Stimulated activated CD4-positive, alpha-beta T cell treated with anti-CD3 and anti-CD28 coated beads, Interleukin-4, amount 100 ng/mL, for 24 hours (primary cell): ENCODE measurements at places on chromosomes 3 and 15.

DNA sequence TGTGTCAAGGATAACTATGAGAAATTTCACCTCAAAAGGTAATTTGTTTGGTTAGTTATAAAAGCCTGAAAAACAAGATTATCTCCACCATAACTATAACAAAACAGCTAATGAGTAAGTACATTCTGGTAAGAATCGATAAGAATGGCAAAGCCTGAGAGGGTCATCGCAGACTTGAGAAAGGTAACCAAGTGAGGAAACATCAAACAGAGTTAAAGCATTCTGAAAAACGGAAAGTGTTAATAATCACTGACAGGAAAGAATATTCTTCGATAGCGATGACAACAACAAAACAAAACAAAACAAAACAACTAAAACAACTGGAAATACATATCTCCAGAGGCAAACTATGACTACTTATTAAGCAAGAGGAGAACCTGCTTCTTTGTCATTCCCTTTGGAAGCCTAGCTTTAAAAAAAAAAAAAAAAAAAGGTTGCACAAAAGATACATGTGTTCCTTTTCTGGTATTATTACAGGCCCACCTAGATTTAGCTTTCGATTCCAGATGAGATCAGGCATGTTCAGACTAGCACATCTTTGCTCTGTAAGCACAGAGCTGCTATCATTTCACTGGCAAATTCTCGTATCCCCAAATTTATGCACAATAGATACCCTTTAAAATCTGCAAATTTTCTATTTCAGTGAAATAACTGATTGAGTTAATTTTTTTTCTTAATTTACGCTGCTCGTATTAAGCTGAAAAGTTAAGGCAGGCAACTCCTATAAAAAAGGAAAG is 155.6 kb downstream of the TIGIT start:
- DNase-seq = no peak

- DNase-seq = no peak
Measured at GRCh38 chr3:52856666-52857065, 21.8 kb upstream of the MUSTN1 start.

DNA sequence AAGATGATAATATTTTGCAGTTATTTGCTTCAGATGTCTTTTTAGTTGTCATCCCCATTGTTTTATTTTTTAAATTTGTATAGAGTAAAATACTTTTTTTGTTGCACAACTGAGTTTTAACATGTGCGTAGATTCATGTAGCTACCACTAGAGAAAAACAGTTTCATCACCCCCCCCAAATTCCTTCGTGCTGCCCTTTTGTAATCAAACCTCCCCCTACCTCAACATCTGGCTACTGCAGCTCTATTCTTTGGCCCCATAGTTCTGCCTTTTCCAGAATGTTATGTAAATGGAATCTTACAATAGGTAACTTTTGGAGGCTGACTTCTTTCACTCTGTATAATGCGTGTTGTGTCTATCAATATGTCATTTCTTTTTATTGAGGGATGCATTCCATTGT is 232.0 kb upstream of the RASGRP1 start:
- no peak for DNase-seq

DNA sequence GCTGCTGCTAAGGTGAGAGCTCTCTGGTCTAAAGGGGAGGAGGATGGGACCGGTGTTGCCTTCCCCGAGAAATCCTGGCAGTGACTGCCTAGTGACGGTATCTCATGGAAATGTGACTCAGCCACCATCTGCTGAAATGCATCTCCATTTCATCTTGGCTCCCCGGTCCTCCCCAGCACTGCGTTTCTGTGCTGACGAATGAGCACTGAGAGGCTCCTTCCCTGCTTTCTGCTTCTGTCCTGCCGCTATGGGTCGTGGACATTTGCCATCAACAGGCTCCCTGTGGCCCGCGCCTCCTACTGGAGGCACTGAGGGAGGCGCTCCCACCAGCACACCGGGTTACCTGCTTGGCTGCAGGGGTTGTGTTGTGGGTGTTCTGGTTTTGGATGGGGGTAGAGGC is 13.5 kb upstream of the SEC13 start:
- no peak for DNase-seq

GRCh38 chr3:126124896-126125295 is 41.0 kb upstream of the SLC41A3 start:
- DNase-seq = no peak

- DNase-seq = no peak
Measured at GRCh38 chr3:164640591-164640990, 437.7 kb downstream of the SI start.

GRCh38 chr15:100332231-100332630 is 9.5 kb downstream of the ADAMTS17 start:
- no peak for DNase-seq

DNA sequence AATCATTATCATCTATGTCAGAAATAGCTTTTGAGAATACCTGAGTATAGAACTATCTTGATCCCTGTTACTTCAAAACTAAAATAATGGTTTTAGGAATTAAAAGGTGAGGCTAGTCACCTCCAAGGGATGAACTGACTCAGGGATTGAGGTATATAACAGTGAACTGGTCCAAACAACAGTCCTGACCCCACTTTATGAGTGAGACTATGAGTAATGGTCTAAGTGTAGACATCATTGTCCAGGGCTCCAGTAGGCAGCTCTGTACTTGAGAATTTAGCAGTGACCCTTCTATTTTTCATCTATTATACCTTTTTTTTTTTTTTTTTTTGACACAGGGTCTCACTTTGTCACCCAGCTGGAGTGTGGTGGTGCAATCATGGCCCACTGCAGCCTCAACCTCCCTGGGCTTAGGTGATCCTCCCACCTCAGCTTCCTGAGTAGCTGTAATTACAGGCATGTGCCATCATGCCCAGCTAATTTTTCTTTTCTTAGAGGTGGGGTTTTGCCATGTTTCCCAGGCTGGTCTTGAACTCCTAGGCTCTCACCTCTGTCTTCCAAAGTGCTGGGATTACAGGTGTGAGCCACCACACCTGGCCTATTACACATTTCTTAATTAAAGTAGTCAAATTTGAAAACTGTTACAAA is 36.3 kb downstream of the MLH1 start:
- DNase-seq = no peak

- DNase-seq = no peak
Measured at GRCh38 chr15:66138096-66138783, 115.3 kb downstream of the MEGF11 start.

DNA sequence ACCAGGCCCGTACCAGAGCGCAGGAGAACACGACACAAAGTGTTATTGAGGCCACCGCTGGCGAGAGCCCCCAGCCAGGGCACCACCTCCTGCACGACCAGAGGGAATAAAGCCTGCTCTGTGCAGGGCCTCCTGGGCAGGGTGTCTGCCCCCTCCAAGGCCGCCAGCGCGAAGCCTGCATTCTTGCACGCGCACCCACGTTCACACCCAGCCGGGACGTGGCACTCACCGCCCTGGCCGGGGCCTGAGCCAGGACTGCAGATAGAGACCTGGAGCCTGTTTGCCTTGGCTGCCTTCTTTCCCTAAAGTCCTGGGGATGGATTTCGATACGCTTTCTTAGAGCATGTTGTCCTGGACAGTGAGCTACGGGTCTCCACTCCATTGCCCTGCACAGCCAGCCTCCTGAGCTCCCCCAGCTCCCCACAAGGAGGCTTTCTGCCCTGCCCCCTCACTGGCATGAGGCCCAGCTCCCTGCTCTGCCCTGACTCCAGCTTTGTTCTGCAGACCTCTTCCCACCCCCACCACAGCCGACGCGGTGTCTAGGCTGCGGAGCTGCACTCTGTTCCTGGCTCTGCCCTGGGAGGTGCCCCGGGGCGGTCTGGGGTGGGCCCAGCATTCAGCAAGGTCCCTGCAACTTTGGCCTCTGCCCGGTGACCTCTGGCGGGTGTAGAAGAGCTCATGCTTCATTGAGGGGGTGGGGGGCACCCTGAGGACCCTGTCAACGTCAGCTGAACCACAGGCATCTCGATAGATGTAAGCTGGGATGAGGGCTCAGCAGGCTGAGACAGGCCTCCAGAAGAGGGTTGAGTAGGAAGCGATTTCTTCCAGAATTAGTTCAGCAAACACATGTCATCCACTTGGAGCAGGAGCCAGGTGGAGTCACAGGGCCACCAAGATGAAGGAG is 145.0 kb downstream of the LRRK1 start:
- DNase-seq = no peak

DNA sequence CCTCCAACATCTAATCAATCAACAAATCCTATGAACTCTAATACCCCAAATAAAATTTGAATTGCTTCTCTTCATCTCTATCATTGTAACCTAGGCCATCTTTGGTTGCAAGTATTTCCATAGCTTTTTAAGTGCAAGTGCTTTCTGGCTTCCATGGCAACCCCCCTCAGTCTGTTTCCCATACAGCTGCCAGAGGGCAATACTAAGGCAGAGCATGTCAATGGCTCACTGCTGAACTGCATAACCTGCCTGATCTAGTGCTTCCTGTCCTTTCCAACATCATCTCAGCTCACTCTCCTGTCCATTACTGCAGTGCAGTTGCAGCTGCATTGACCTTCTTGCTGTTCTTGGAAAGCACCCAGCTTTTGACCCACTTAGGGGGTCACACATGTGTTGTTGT is 198.4 kb downstream of the WNT5A start:
- DNase-seq = no peak

DNA sequence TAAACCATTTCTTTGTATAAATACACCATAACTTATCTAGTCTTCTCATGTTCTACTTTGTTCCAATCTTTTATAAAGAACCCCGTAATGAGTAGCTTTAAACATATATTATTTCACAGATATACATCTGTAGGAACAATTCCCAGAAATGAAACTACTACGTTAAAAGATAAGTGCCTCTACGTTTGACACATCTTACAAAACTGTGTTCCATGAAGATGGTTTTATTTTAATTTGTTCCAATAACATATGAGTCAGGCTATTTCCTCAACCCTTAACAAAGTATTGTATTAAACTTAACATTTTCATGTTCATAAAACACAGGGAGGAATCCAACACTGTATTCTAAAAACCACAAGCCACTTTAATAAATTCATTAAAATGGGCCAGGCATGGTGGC is 52.9 kb downstream of the TRPM7 start:
- no peak for DNase-seq

GRCh38 chr3:144112036-144112435 is 140.4 kb downstream of the DIPK2A start:
- DNase-seq = no peak

- DNase-seq = no peak
Measured at GRCh38 chr3:156808025-156808424, 18.1 kb upstream of the LEKR1 start.

GRCh38 chr15:92608866-92609700 is 46.5 kb downstream of the FAM174B start:
- DNase-seq = no peak

- no peak for DNase-seq
Measured at GRCh38 chr3:42501321-42501680, 1.1 kb upstream of the VIPR1 start.

DNA sequence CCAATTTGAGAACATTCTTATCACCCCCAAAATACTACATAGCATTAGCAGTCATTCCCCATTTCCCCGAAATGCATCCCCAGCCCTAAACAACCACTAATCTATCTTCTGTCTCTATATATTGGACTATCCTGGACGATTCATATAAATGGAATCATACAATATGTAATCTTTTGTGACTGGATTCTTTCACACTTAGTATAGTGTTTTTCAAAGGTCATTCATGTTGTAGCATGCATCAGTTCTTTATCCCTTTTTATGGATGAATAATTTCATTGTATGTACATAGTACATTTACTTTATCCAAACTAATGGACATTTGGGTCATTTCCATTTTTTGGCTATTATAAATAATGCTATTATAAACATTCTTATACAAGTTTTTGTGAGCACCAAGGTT is 27.5 kb upstream of the EIF1B start:
- DNase-seq = no peak

GRCh38 chr3:10518506-10519150 is 13.2 kb upstream of the ATP2B2 start:
- DNase-seq = no peak

DNA sequence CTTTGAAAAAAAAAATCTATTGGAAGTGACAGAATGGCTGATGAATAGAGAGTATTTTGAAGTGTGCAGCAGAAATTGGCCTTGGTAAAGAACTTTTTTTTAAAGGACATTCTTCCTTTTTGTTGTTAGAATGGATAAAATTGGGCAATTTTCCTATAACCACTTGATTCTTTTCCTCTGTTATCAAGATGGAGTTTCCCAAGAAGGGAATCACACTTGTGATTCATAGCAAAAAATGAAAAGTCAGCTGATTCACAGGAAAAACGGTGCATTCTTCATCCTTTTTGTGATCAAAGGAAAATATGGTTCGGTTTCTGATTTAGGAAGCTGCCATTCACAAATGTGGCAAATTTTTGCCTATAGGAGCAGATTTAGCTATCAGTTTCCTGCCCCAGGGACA is 486.8 kb downstream of the GBE1 start:
- DNase-seq = no peak

DNA sequence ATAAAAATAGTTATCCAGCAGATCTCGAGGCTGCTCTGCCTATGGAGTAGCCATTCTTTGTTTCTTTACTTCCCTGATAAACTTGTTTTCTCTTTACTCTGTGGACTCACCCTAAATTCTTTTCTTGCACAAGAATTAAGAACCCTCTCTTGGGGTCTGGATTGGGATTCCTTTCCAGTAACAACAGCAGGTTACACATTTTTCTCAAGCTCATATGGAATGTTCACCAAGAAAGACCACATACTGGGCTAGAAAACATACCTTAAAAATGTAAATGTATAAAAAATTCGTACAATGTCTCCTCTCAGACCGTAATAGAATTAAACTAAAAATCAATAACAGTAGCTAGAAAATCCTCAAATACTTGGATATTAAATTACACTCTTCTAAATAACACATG is 299.2 kb downstream of the CNTN3 start:
- no peak for DNase-seq

DNA sequence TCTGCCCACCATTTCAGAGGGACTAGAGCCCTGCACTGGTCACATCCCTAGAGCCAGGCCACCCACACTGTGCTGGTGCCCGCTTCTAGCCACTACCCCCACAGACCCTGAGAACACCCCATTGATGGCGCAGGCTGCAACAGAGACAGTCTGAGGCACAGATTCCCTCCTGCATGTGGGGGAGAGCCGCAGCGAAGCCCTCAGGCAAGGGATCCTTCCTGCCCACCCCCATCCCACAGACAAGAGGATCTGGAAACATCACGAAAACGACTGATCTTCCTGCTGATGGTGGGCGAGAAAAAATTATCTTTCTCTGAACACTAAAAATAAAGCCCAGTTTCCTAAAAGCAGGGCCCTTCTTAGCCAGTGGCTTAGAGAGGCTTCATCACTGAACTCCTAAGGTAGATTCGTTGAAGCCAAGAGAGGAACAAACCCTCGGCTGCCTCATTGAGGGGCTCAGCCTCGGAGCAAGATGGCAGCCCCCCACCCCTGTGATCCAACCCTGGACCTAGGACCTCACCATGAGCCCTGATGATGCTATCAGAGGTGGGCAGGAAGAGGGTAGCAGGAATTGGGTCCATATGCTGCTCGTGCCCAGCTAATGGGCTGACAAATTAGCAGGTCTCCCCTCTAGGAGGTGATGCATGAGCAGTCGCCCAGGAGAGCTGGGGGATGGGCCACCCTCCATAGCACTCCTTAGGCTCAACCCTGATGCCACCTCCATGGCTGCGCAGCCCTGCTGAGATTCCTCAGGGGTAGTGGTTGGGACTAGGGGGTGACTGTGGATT is 54.5 kb downstream of the CACNA2D2 start:
- DNase-seq = no peak
